ENCODE measurements at places on chromosomes 1 and 21. TPM values are rescaled to one million over a fixed set of nuclear protein-coding genes. Genes with fewer than 3 reads are reported as not detected.

- peak; percentile 16 for DNase-seq
Observed at GRCh38 chr1:39230261-39231190, 26.0 kb downstream of the MACF1 start.

DNA sequence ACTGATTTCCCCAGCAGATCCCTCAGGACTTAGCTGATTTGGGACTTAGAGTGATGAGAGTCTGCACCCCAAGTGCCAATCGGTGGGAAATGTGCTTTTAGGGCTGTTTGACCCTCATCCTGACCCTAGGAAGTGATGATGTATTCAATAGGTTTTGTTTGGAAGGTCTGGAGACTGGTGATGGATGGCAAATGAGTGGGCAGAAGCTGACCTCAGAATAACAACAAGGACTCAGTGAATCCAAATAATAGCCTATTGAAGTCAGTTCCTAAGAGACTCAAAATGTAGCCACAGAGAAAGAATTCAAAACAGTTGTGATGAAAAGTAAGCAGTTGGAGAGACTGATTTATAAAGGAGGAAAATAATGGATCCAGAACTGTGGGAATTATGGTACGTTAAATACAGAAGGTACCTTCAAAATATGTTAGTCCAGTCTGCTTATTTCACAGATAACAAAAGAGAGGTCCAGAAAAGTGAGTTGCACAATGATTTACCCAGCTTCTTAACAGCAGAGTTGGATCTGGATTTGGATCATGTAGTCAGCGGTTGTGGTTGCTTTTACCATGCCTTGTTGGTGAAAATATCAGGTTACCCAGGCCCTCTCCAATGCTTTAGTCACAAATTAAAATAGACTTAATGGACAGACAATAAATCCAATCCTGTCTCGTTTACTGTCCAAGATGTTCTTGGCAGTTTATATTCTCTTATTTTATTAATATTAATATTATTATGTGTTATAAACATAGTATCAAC is 123.0 kb upstream of the PTBP2 start:
- no peak for DNase-seq

The NPHS2 gene
- total RNA-seq = not detected

DNA sequence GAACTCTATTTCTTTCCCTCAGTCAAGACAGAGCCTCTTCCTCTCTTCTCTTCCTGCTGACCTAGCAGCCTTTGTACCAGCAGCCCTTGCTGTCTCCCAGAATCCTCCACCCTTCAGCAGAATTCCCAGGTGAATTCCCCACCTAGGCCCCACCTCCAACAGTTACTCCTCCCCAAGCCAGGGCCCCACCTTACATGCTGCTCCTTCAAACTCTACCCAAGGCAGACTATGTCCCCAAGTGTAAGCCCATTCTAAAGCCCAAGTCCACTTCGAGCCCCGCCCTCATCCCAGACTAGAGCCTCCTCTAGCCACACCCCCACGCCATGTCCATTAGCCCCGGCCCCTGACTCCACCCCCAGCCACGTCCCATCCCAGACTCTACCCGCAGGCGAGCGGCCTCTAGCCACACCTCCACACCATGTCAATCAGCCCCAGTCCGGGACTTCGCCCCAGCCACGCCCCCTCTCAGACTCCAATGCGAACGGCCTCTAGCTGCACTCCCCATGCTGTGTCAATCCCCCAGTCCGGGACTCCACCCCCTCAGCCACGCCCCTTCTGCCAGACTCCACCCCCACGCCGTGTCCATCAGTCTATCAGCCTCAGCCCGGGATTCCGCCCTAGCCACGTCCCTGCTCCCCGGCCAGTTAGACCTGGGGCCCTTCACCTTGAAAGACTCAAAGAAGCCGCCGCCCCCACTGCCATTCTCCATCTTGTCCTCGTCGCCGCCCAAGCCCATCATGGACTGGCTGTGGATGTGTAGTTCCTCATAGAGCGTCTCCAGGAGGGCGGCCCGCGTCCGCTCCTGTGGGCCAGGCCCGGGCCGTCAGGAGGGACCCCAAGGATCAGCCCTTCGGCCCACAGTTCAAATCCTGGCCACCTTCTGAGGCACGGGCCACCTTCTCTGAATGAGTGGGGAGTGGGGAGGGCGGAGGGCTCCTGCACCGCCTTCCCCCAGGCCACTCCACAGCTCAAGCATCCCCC is 61.3 kb downstream of the RAP1GAP start:
- DNase-seq = peak; percentile 71

DNA sequence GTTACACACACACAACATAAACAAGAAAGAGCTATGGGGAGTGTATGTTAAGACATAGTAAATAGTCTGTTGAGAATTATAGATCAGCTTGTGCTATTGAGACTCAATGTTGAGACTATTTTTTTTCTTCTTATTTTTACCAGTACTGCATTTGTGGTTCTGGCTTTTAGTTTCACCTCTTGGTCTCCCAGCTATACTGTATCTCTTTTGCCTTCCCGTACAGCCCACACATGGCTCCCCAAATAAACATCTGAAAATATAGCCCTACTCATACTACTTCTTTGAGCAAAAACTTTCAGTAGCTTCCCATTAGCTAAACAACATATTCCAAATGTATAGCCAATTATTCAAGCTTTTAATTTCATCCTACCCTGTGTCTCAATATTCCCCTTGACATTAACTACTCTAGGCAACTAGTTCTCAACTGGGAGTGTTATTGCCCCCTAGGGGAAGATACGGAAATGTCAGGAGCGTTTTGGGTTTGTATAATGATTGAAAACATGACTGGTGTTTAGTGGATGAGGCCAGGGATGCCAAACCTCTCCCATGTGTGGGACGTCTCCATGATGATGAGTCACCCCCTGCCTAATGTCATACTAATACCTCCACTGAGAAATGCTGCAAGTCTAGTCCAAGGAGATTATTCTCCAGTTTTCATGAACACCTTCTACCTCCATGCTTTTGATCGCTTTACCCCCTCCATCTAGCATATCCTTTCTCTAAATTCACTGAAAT is 6.8 kb downstream of the RPE65 start:
- no peak for DNase-seq

DNA sequence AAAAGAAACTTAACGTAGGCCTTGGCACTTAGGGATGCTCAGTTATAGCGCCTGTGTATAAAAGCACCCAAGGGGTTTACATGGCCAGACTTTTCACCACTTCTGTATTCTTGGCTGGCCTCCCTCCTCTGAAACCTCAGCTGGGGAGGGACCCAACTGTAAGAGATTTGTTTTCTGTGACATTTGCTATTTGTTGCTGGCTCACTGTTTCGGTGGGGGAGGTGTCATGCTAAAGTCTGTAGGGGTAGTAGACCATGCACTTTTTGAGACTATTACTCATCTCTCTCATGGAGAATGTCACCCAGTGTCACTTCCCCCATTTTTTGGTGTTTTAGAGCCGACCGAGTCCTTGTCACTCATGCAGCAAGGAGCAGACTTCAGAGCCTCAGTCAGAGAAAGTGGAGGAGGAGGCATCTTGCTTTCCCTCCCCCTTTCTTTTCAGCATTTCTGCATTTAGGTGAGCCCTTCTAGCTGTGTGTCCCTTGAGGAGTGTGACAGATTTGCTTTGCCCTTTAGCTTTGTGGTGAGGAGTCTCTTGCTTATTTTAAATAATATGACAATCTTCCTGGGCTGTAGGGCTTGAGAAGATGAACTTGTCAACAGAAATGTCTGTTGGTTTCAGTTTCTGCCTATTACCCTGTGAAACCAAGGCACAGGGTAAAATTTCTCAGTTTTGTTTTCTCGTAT is 160.1 kb downstream of the FASLG start:
- DNase-seq = no peak

DNA sequence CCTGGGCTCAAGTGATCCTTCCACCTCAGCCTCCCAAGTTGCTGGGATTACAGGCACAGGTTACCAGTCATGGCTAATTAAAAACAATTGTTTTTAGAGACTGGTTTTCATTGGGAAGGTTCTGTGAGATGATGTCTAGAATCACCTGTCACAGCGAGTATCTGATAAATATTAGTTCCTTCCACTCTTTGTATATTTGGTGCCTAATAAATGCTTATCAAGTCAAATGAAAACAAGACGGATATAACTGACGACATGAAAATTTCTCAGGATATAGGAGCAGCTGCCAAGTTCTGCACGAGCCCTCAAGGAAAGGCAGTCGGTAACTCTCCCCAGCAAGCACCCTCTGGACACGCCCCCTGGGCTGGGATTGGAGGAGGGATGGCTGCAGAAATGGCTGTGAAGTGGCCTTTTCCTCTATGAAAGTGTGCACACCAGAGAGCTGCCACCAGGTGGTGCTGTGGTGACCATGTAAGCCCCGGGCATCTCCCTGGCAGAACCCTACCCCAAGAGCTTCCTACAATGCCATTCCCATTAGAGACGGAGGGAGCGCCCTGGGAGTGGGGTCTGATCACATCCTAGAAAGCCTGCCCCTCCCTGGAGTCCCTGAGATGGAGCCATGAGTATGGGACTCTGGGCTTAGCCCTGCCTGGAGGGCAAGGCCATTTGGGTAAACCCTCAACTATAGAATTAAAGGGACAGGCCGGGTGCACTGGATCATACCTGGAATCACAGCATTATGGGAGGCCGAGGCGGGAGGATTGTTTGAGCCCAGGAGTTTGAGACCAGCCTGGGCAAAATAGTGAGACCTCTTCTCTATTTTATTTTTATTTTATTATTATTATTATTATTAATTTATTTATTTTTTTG is 50.9 kb downstream of the HTR6 start:
- DNase-seq = peak; percentile 88

The C1QB gene
- 106 TPM for total RNA-seq

GRCh38 chr1:7572654-7573152 is 198.4 kb upstream of the VAMP3 start:
- DNase-seq = peak; percentile 24

DNA sequence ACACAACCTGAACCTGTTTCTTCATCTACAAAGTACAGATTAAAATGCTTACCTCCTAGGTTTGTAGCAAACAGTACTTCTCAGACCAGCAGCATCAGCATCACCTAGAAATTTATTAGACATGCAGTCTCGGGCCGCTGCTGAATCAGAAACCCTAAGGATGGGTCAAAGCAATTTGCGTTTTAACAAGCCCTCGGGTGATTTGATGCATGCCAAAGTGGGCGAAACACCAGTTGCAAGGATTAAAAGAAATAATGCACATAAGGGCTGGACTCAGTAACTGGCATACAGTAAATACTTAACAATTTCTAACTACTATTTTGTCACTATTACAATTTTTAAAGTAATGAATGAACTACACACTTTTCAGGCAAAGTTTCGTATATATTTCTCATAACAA is 47.5 kb downstream of the SH3GLB1 start:
- no peak for DNase-seq

The HCRTR1 gene
- not detected for total RNA-seq

GRCh38 chr1:84632673-84633434 is 57.4 kb downstream of the SSX2IP start:
- DNase-seq = no peak

The FAM72B gene
- 0.46 TPM for total RNA-seq

The SYCP1 gene
- 9.3 TPM for total RNA-seq

DNA sequence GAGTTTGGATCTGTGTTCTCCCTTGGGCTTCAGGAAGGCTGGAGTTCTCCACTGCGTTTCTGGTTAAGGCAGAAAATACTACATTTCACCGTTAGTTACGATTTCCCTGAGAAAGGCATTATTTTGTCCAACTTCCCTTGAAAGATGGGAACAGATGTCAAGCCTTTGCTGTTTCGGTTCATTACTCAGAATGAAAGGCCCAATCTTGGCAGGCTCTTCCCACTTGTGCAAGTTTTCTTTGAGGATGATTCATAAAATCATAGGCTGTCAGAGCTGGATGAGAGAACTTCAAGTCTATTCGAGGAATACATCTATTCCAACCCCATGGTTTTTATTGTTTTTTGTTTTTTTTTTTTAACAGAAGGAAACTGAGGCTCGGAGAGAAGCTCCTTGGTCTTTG is 205.2 kb downstream of the GRIK3 start:
- no peak for DNase-seq

The SHISAL2A gene
- total RNA-seq = 1.0 TPM

The ADORA3 gene
- 2.0 TPM for total RNA-seq

DNA sequence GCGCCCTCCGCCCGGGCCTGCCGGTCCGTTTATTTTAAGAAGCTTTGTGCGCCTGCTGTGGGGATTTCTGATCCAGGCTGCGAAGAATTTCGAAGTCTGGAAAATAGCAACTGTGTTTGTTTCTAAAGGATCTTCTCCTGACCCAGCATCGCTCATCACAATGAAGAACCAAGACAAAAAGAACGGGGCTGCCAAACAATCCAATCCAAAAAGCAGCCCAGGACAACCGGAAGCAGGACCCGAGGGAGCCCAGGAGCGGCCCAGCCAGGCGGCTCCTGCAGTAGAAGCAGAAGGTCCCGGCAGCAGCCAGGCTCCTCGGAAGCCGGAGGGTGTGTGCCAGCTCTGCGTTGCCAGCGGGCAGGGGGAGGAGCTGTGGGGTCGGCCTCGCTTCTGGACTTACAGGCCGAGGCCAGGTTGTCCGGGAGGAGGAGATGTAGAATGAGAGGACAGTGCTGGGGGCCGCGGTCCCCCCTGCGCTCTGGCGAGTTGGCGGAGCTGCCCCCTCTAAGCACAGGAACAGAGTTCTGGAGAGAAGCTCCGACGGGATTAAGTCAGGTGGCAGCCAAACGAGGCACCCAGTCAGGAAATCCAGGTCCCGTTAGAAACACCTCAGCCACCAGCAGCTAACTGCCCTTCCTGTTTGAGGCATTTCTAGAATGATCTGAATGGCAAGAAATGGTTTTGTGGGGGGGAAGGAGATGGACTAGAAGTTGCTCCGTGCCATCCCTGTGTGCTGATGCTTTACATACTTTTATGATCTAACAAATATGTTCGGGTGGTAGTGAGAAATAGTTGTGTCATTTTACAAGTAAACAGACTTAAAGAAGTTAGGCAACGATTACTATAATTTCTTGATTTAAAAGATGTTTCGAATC is 948 bp downstream of the TXLNA start:
- DNase-seq = peak; percentile 31

DNA sequence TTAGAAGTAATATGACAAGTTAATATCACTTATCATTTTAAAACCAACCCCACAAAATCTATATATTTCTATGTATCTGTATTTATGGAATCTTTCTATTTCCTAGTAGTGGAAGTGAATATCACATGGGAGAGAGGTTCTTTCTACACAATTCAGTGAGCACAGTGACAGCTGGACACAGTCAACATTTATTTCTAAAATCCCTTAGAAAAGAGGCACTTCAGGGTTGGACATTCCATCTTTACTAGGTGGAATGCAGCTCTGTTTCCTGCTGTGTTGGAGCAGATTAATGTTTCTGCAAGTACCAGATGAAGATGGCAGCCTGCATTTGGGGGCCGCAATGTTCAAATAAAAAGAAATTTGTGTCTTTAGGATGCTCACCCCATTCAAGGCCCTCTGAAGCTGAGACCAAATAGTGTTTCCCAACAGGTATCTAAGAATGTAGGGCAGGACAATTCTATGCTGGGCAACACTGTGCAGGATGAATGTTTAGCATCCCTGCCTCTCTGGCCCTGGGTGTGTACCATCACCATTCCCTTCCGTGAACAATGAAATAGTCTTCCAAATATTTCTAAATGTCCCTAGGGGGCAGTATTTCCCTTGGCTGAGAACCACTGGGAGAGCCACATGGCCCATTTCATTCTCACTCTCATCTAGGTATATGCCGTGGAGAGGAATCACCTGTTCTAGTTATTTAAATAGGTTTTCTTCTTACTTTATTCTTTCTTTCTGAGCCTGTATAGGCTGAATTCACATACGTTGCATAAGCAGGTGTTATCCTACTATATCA is 394.8 kb downstream of the PRDM2 start:
- no peak for DNase-seq

Data from prostate gland (tissue), 2 donors.